Renal cortex interstitium (tissue), 15 donors: ENCODE measurements at places on chromosomes 7 and 10.

DNA sequence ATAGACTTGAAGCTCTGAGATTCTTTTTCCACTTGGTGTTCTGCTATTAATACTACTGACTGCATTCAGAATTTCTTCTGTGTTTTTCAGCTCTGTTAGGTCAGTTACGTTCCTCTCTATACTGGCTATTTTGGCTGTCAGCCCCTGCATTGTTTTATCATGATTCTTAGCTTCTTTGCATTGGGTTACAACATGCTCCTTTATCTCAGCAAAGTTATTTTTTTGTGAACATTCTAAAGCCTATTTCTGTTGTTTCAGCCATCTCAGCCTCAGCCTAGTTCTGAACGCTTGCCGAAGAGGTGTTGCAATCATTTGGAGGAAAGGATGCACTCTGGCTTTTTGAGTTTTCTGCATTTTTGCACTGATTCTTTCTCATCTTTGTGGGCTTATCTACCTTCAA is 201.5 kb upstream of the GNAI1 start:
- no peak for DNase-seq

DNA sequence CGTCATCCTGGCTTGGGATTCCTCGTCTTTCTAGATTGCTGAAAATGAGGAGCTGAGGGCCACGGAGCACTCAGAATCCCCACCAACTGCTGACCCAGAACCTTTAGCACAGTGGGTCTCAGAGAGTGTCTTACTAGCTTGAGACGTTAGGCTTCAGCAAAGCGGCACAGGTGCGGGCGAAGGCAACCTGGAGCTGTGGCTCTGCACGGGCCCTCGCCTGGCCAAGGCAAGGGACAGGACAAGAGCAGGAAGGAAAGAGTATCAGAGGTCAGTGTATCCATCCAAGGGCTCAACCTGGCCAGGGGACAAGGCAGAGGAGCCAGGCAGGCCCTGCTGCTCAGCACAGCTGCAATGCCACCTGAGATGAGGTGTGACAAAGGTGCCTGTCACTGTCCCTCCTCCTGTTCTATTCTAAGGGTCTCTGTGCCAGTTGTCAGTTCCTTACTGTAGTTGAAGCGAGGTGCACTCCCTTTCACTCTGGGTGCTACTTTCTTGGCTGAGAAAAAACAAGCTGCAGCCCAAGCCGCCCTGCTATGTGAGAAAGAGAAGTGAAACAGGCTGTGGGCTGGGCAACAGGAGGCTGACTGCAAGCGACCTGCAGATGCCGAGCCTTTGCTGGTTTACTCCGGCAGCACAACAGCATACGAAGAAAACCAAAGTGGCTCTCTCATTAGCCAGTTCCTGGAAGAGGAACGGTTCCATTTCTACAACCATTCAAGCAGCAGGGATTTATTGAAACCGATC is 33.3 kb upstream of the KDM7A start:
- no peak for DNase-seq

GRCh38 chr7:2488681-2489080 is 12.5 kb upstream of the GRIFIN start:
- no peak for DNase-seq

- DNase-seq = no peak
These were observed 62.8 kb downstream of the ZEB1 start for GRCh38 chr10:31381766-31382316.

GRCh38 chr10:98519841-98520240 is 73.1 kb upstream of the HPS1 start:
- DNase-seq = no peak

DNA sequence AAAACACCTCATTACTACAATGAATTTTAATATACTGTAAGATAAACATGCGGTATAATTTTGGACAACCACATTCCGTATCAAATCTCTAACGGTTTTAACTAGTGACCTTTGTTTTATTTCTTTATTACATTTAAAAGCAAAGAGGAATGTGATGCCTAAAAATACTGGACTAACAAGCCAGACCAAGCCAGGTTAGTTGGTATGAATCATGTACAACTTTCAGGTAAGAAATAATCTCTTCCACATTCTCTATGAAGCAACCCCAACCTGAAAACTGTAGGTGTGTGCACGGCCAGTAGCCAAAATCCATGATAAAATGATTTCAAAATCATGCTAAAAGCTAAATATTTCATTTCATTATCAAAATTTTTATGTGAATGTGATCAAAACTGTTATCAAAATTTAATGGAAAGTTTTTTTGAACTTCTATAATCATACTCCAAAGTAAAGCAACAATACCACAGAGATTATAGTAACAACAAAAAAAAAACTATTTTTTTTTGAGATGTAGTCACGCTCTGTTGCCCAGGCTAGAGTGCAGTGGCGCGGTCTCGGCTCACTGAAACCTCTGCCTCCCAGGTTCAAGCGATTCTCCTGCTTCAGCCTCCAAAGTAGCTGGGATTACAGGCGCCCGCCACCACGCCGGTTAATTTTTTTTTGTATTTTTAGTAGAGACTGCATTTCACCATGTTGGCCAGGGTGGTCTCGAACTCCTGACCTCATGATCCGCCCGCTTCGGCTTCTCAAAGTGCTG is 127.2 kb downstream of the NRBF2 start:
- no peak for DNase-seq

DNA sequence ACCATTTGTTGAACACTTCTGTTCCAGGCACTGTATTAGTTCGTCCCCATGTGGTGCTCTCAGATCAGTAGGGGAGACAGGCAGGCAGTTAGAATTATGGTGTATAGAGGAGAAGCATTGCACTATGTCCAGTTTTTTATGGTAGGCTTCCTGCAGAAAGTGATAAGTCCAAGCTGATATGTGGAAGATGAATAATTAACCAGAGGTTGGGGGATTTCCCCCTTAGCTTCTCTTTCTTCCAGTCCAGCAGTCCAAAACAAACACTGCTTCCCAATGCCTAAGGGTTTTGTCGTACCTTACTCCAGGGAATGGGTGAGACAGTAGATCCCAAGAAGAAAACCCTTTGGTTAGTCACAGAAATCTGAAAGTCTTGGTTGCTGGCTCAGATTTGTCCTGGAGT is 19.2 kb downstream of the HIF1AN start:
- DNase-seq = no peak

- DNase-seq = no peak
These were observed 147.0 kb downstream of the HBP1 start for GRCh38 chr7:107315716-107316220.
